ENCODE measurements at places on chromosomes 4 and X.

GRCh38 chr4:44869222-44869882, 143.0 kb upstream of the GNPDA2 start:
- no peak for DNase-seq

- DNase-seq, result no peak
These were observed 11.3 kb downstream of the AREG start for GRCh38 chr4:74456056-74456744.

GRCh38 chr4:155973639-155974475, 20.2 kb upstream of the CTSO start:
- no peak for DNase-seq

GRCh38 chrX:31293409-31293808, 221.6 kb upstream of the FTHL17 start:
- DNase-seq, result no peak

DNA sequence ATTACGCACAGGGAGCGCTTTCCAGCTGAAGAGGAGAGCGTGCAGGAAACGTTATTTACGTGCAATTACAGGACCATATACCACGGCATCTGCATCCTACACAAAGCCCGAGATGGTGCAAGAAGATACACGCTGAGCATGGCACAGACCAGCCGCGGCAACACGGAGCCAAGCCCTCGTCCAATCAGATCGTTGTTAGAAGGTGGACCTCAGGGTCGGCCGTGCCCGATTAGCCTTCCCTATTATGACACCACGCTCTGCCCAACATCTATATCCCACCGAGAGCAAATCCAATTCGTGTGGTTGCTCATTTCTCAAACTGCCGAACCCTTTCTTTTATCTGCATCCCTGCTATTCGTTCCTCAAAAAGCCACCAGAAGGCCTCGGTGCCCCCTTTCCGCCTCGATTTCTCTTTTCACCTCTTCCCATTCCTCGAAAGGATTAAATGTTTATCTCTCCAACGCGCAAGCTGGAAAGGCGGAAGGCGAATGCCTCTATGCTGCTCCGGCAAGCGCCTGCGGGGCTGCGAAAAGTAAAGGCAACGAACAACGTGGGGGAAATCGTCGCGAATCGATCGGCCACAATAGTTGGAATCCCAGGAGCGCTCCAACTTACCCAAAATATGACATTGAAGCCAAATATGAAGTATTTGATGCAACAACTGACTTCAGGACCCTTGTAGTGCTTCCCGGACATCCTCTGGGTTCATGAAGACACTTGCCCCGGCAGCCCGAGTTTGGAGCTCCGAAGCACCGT, 702 bp downstream of the TSPAN5 start:
- DNase-seq, result no peak

- no peak for DNase-seq
These were observed 90.8 kb downstream of the AFF1 start for GRCh38 chr4:87025614-87026041.

- DNase-seq, result no peak
These were observed 11.9 kb downstream of the ENPEP start for GRCh38 chr4:110487873-110488272.

Measured in cortex of kidney (tissue), 1 donor.